RKO (cell line): ENCODE measurements at places on chromosomes 12 and 14.

GRCh38 chr14:103526247-103526913 lies 2.6 kb upstream of the TRMT61A start:
- no peak for DNase-seq

- DNase-seq = no peak
Observed at GRCh38 chr12:92062539-92063493, 82.8 kb downstream of the BTG1 start.

DNA sequence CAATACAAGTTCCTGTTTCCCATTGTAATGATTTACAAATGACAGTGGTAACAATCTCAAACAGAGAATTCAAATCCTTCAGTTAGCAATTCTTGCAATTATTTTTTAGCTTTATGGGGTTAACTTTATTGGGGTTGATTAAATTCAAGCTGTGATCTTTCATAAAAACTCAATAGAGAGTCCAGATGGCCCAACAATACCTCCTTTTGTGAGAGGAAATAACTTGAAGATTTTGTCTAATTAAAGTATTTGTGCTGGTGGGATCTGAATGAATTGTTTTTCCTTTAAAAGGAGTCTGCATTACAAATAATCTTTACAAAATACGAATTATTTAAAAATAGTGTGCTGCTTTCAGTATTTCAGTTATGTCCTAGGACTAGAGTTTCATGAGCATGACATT lies 4.4 kb upstream of the ARHGAP5 start:
- DNase-seq = no peak

DNA sequence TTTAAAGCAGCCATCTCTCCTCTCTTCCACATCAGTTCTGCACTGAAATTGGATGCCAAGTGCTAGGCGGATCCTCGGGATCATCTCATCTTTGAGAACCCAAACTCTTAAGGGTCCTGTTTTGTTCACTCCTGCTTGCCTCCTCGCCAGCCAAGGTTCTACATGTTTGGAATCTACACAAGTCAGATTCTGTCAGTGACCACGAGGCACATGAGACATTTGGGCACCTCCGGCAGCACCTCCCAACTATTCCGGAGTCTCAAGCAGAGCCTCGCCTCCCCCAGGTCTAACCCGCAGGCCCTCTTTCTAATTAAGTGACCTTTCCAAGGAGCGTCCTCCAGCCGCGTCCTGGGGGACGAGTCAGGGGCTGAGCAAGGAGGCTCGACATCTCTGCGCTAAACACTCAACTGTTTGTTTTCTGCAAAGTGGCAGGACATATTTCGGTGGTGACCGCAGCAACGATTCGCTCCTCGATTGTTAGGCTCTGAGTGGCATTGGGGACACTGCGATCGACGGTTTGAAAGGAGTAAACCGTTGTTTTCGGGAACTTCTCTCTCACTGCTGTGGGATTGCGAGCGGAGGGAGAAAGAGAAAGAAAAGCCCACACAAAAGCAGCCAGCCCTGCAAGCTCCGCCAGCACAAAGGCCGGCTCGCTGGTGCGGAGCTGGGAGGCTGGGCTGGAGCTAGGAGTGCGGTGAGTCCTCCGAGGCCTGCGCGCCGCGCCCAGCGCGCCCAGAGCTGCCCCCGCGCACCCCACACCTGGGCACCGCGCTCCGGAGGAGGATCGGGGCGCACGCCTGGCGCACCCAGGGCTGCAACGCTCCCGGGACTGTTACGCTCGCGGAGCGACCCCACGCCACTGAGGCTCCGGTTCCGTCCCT lies 640 bp downstream of the ARMH4 start:
- DNase-seq = peak; percentile 7

DNA sequence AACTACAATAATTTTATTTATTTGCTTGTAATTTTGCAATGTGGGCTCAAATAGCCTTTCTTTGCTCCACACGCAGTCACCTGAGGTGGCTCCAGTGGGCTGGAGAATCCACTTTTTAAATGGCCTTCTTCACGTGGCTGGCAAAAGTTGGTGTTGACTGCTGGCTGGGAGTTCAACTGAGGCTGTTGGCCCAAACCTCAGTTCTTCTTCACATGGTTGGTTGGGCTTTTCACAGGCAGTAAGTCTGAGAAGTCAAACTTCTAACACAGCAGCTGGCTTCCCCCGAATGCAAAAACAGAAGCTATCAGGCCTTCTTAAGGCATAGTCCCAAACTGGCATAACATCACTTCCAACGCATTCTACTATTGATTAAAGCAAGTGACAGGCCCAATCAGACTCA lies 2.1 kb upstream of the OXA1L start:
- no peak for DNase-seq

- no peak for DNase-seq
Observed at GRCh38 chr14:85788470-85789233, 258.7 kb downstream of the FLRT2 start.

DNA sequence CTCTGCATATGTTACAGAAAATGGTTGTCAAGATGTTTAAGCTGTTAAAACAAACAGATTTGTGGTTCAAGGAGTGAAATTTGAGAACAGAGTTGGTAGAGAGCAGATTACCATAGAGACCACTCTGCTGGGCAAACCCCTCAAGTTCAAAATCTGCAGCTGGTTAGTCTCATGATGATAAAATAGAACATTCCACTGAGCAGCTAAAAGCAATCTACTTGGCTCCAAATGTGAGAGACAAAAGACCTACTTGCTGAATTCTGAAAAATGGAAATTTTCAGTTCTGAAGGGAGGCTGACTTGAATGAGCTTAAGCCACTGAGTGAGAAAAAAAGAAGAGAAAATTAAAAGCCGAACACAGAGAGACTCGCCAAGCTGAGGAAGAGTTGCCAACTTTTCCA lies 519.3 kb downstream of the NOVA1 start:
- DNase-seq = no peak

DNA sequence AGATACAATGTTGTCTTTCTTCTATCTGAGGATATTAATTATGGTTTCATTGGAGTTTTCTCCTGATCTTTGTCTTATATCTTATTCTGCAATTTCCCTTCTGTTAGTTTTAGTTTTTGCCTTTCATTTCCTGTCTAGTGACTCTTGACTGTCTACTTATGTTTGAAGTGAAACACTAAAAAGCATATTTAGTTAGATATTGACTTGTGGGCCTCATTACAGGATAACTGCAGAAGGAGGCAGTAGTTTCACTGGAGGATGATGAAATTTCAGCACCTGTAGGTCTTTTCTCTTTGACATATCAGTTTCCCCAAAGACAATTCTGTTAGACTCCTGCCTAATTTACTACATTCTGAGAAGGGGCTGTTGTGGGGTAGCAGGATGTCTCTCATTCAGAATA lies 97.5 kb upstream of the NEDD1 start:
- DNase-seq = no peak

GRCh38 chr14:47596232-47596631 lies 79.2 kb downstream of the MDGA2 start:
- no peak for DNase-seq

GRCh38 chr12:52313926-52314325 lies 7.3 kb downstream of the KRT83 start:
- no peak for DNase-seq

- no peak for DNase-seq
Observed at GRCh38 chr12:34306133-34306830, 284.0 kb downstream of the ALG10 start.

GRCh38 chr14:89775151-89775550 lies 179.4 kb downstream of the EFCAB11 start:
- no peak for DNase-seq

- DNase-seq = no peak
Observed at GRCh38 chr14:77580477-77580876, 36.0 kb downstream of the SPTLC2 start.

GRCh38 chr14:65290830-65291229 lies 121.7 kb upstream of the FUT8 start:
- DNase-seq = peak; percentile 59

DNA sequence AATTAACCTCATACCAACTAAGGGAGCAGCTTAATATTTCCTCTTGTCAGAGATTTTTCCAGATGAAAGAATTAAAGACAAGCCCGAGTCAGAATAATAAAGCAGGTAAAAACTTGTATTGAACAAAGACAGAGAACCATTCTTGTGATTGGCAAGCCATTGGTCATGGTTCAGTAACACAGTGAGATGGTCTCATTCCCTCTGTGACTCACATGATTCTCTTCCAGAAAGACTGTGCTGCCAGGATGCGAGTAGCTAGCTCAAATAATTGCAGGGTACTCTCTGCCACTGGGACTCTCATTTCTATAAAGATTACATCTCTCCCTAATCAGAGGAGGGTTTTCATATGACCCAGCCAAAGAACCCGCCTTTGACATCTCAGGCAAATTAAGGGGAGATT lies 179.4 kb downstream of the PHLDA1 start:
- no peak for DNase-seq
